ENCODE measurements at places on chromosomes 7 and 10.
A peak's percentile ranks its signal among the peaks of the same experiment; 100 is the strongest.

GRCh38 chr10:103678178-103678526, 177.2 kb downstream of the SH3PXD2A start:
- peak; percentile 86 for DNase-seq

DNA sequence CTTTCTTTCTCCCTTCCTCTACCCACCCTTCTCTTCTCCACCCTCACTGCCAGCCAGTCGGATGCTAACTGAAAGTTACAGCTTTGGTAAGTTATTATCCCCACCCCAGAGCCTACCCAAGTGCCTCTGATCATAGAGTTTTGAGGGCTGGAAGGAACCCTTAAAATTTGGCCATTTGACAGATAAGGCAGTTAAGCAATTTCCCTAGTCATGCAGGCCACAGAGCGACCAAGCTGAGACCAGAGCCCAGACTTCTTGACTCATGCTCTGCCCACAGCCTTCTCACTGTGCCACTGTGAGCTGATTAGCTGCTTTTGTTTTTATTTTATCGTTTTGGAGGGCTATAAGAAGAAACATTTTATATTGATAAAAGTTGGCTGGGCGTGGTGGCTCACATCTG, 17.2 kb downstream of the SAP25 start:
- no peak for DNase-seq

DNA sequence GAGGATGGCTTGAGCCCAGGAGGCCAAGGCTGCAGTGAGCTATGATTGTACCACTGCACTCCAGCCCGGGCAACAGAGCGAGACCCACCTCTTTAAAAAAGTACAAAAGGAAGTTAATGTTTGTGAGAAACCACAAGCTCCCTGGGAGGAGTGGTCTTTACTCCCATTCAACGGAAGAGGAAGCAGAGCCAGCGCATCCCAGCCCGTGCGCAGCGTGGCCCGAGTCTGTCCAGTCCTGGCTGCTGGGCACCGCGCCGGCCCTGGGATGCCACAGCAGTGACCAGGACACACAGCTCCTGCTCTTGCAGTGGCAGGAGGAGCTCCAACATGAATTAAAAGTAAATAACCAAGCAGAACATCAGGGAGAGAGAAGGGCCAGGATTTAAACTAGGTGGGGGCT, 68.4 kb downstream of the ELFN1 start:
- DNase-seq: no peak

GRCh38 chr7:66679633-66680244, 51.1 kb downstream of the KCTD7 start:
- no peak for DNase-seq

GRCh38 chr10:88660598-88660884, 3.7 kb upstream of the LIPF start:
- no peak for DNase-seq

DNA sequence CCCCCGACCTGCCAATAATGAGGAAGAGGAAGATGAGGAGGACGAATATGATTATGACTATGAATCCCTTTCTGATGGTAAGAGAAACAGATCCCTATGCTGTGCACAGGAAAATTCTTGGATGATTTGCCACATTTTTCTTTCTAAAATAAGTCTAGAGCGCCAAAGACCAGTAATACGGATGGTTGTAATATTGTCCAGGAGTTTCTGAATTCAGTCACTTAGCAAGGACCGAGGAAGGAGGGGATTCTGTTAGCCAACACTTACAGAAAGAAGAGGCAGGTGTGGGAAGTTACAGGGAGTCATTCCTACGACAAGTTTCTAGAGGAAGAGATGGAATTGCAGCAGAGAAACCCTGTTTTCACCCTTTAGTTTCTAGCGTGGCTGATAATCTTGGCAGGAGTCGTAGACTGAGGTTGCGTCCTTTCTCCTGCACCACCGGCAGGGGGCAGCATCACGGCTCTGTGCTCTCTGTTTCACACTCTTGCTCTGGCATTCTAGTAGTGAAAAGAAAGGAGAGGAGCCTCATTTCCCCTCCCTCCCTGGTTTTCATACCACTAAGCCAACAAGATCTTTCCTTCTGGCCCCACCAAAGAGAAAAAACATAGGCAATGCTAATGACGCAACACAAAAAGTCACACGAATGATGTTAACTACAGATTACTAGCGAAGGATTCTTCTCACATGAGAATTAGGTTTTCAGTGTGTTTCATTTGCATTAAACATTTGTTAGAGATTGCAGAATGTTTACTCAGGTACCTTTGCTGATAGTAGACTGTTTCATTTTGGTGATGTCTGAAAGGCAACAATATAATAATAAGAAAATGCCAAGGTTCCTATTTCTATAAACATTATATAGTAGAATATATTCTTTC, 82.7 kb downstream of the NOC3L start:
- peak; percentile 68 for DNase-seq
